ENCODE measurements at places on chromosomes 16 and 17.

- DNase-seq: no peak
These were observed 153.9 kb upstream of the C17orf78 start for GRCh38 chr17:37221865-37222264.

DNA sequence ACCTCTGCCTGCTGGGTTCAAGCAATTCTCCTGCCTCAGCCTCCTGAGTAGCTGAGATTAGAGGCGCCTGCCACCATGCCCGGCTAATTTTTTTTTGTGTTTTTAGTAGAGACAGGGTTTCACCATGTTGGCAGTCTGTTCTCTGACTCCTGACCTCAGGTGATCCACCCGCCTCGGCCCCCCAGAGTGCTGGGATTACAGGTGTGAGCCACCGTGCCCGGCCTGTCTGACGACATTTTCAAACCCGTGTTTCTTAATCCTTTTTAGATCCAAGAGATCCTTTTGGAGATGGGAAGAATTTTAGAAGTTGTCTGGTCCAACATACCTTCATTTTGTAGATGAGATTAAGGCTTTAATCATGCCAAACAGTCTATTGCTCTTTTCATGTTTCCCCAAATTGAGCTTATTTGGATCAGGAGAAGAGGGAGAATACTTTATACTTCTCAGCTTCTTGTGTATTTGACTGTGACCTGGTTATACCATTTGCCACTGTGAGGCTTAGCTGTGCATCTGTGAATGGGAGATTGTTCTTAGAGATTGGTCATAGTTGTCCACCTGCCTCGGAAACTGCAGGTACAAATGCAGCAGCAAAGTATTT lies 25.8 kb downstream of the USP10 start:
- DNase-seq: no peak

- no peak for DNase-seq
These were observed 10.7 kb downstream of the WIPI1 start for GRCh38 chr17:68446626-68447041.

DNA sequence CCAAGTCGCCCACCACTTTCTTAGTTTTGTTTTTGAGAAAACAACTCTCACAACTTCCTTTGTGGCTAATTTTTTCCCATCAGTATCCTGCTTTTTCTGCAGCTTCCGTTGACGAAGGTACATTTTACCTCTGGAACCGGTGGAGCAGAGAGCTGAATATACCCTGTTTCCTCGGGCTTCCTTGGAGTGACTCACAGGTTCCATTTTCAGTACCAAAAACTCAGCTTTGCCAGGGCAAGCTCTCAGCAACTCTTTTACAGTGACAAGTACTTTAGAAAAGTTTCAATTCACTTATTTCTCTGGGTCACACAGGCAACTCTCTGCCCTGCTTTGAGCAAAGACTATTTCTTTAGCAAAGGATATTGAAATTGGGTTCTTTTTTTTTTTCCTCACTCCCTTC lies 318.9 kb downstream of the SNX29 start:
- DNase-seq: no peak

DNA sequence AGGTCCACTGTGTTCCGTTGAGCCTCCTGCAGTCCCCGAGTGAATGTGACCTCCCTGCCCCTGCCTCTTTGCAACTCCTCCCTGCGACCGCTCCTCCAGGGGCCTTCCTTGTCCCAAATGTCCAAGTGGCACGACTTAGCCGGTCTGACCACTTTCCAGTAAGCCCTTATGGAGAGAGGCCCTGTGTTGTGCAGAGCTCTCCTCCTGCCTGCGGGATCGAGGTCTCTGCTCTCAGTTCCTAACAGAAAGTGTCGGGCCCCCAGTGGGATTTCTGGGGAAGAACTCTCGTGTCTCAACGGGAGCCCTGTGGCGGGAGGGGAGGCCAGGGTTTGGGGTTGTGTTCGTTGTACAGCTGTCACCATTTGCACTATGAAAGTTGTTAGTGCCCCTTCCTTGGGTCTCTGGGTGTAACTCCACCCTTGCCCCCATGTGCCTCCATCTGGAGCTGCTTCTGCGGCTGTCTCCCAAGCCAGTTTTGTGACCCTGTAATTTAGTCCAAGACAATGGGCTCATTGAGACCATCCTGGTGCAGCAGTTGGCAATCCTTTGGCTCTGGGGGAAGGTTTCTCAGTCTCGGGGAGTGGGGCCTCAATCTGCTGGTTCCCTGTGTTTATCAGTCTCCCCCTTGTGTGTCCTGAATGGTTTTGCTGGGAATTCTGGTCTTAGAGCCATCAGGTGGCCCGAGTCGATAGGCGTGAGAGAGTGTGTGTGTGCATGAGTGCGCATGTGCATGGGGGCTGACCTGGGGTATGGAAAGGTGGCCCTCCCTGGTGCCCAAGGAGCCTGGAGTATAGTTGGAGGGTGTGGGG lies 234.5 kb downstream of the SEC14L1 start:
- DNase-seq: no peak

GRCh38 chr16:73298562-73298961 lies 250.6 kb upstream of the ZFHX3 start:
- no peak for DNase-seq

DNA sequence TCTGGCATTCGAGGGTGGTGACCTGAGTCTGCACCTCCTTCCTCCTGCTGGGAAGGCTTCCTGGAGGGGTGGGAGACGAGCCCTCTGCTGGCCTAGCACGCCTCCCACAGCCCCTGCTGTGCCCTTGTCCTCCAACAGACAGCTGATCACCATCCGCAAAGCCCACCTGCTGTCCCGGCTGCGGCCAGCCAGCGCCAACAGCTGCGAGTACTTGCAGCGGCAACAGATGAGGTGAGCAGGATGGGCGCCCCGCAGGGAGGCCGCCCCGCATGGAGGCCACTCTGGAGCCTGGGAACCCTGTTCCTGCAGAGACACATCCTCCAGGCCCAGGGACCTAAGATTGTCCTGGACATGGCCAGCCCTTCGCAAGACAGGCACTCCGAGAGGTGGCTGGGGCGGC lies 21.6 kb downstream of the UBALD1 start:
- no peak for DNase-seq

DNA sequence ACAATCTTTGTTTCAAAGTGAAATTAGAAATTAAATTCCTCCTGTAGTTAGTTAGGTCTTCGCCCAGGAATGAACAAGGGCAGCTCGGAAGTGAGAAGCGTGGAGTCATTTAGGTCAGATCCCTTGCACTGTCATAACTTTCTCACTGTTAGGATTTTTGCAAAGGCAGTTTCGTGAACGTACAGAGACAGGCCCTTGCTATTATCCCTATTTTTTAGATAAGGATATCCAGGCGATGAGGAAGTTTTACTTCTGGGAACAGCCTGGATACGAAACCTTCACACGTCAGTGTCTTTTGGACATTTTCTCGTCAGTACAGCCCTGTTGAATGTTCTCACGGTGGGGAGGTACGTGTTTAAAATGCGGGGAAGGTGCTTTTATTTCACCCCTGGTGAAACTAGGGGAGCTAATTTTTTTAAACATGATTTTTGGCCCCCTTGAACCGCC lies 318 bp upstream of the RBL2 start:
- DNase-seq: peak; percentile 69
